ENCODE measurements at places on chromosomes 12 and 14. TPM values are rescaled to one million over a fixed set of nuclear protein-coding genes. Genes with fewer than 3 reads are reported as not detected.

- H3K4me3 ChIP-seq: no peak overlapping the region
- H3K36me3 ChIP-seq: no peaks in the 10 kb centered on the region
- no peak for DNase-seq
- no peak overlapping the region for H3K27ac ChIP-seq
- H3K27me3 ChIP-seq: no peaks in the 10 kb centered on the region
Measured at GRCh38 chr12:121769831-121770301, 23.6 kb downstream of the RHOF start.

- peaks cover 2% of the 10 kb centered on the region for H3K36me3 ChIP-seq
- DNase-seq: peak; percentile 46
Measured at GRCh38 chr12:65965358-65965757, 141.1 kb downstream of the HMGA2 start.

DNA sequence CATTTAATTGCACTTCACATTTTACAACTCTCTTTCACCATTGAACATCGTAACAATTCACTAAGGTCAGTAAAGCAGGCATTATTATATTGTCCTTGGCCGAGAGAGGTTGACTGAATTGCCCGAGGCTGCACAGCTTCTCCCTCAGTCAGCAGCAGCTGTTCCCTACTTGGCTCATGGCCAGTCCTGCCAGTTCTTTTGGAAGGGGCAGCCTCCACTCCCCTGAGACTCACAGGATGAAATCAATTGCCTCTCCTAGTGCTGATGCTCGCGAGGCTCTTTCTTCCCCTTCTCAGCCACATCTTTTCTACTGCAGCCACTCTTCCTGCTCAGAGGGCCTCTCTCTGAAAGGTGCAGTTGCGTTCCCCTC lies 79.9 kb upstream of the KCNA1 start:
- no peak for DNase-seq
- H3K27ac ChIP-seq: no peak overlapping the region
- H3K4me3 ChIP-seq: no peak overlapping the region
- no peaks in the 10 kb centered on the region for H3K36me3 ChIP-seq

GRCh38 chr14:74219277-74220205 lies 19.7 kb upstream of the VSX2 start:
- no peaks in the 10 kb centered on the region for H3K4me1 ChIP-seq
- H3K4me3 ChIP-seq: no peak overlapping the region
- no peak overlapping the region for H3K27ac ChIP-seq
- no peaks in the 10 kb centered on the region for H3K36me3 ChIP-seq
- DNase-seq: no peak

DNA sequence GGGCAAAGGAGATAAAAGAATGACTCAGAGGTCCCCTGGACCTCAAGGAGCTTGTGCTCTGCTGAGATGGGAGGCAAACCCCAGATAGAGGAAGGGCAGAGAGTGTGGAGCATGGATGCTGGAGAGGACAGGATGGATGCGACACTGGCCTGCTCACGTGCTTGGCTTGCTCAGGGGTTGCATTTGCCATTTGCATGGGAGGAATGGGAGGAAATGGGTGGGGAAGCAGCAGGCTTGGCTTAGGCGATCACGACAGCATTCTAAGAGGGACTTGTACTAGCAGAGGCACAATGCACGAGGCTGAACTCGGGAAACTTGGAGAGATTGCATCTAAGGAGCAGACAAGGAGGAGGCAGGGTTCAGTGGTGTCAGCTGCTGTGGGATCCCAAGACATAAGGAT lies 19.8 kb downstream of the CD9 start:
- H3K4me1 ChIP-seq: peaks cover 12% of the 10 kb centered on the region
- H3K4me3 ChIP-seq: no peak overlapping the region
- peaks cover 4% of the 10 kb centered on the region for H3K36me3 ChIP-seq
- no peak for DNase-seq
- no peaks in the 10 kb centered on the region for H3K27me3 ChIP-seq

GRCh38 chr14:97299661-97300060 lies 502.5 kb downstream of the VRK1 start:
- H3K36me3 ChIP-seq: no peaks in the 10 kb centered on the region
- H3K27ac ChIP-seq: no peak overlapping the region
- no peaks in the 10 kb centered on the region for H3K27me3 ChIP-seq
- H3K4me1 ChIP-seq: no peaks in the 10 kb centered on the region
- DNase-seq: no peak

- H3K27me3 ChIP-seq: no peaks in the 10 kb centered on the region
- no peaks in the 10 kb centered on the region for H3K4me1 ChIP-seq
- DNase-seq: no peak
- H3K4me3 ChIP-seq: no peak overlapping the region
- H3K27ac ChIP-seq: no peak overlapping the region
Measured at GRCh38 chr14:36950812-36951211, 221.6 kb downstream of the SLC25A21 start.

DNA sequence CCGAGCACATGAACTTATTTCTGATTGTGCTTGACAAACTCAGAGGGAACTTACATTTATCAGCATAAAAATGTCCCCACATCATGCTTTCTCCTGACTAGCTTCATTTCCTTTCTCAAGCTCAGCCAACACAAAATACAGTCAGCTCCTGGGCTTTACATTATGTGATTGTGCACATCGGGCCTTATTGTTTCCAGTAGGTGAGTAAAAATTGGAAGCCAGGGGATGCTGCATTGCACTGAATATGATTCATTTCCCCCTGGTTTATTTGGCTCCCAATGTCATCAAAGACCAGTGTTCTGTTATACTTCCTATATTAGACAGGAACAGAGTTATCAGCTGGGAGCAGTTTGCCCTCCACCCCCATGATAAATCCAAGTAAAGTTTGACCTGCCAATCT lies 521.8 kb downstream of the RMST start:
- no peak for DNase-seq
- no peak overlapping the region for H3K4me3 ChIP-seq
- no peak overlapping the region for H3K27ac ChIP-seq
- H3K4me1 ChIP-seq: no peaks in the 10 kb centered on the region
- H3K27me3 ChIP-seq: no peaks in the 10 kb centered on the region

DNA sequence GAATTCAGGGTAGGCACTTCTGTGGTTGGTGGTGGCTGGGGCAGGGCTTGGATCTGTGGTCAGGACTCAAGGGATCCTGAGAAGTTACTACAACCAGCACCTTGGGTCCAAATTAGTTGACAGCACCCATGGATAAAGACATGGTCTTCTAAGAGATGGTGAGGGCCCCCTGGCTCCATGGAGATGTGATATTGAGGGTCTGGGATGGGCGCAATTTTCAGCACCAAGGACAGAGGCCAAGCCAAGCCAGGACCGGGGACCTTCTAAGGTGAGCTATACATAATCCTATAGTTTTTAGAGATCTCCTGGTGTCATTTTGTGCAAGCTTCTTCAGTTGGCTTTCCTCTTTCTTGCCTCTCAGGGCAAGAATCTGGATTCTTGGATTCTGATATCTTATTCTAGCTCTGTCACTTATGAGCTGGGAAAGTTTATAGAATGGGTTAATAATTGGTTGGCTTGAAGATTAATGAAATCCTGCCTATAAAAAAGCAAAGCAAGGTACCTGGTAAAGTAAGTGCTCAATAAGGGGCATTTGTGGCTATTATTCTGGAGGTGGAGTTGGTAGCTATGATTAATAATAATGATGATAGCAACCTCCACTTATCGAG lies 130.1 kb upstream of the LHX5 start:
- no peaks in the 10 kb centered on the region for H3K4me1 ChIP-seq
- no peaks in the 10 kb centered on the region for H3K27me3 ChIP-seq
- DNase-seq: no peak
- no peak overlapping the region for H3K27ac ChIP-seq
- H3K36me3 ChIP-seq: no peaks in the 10 kb centered on the region

DNA sequence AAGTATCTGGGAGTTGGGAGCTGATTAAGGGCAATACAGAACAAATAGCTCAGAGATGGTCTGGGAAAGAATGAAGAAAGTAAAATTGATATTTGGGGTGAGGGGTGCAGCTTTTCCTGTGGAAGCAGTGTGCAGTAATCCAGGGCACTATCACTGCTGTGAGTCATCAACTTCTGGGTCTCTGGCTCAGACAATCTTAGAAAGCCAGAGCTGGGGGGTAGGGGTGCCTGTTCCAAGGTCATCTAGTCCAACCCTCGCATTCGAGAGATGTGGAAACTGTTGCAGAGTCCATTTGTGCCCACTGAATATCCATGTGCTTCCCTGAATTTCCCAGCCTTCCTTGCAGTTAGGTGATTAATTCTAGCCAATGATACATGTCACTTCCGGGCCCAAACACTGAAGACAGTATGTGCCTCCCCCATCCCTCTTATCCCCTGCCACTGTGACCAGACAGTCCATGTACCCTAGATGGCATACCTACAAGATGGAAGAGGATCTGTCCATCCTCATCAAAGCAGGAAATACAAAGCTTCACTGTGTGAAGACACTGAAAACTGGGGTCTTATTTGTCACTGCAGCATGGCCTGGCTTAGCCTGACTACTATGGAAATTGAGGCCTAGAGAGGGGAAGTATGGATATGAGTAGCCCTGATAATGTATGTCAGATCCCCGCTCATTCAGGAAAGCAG lies 51.9 kb downstream of the ZFP36L1 start:
- H3K27me3 ChIP-seq: no peaks in the 10 kb centered on the region
- no peak overlapping the region for H3K4me3 ChIP-seq
- H3K4me1 ChIP-seq: no peaks in the 10 kb centered on the region
- no peaks in the 10 kb centered on the region for H3K36me3 ChIP-seq

GRCh38 chr12:27566159-27566558 lies 42.2 kb downstream of the PPFIBP1 start:
- no peak overlapping the region for H3K4me3 ChIP-seq
- H3K27ac ChIP-seq: no peak overlapping the region
- peak; percentile 39 for DNase-seq
- no peaks in the 10 kb centered on the region for H3K27me3 ChIP-seq

- no peaks in the 10 kb centered on the region for H3K27me3 ChIP-seq
- H3K27ac ChIP-seq: no peak overlapping the region
- H3K4me3 ChIP-seq: no peak overlapping the region
- peaks cover 3% of the 10 kb centered on the region for H3K4me1 ChIP-seq
- DNase-seq: no peak
Measured at GRCh38 chr12:6782850-6783566, 6.3 kb upstream of the CD4 start.

- no peak overlapping the region for H3K27ac ChIP-seq
- no peaks in the 10 kb centered on the region for H3K36me3 ChIP-seq
- H3K27me3 ChIP-seq: peaks cover 12% of the 10 kb centered on the region
- DNase-seq: peak; percentile 55
- H3K4me1 ChIP-seq: no peaks in the 10 kb centered on the region
Measured at GRCh38 chr14:74459289-74459946, 33.4 kb upstream of the SYNDIG1L start.

DNA sequence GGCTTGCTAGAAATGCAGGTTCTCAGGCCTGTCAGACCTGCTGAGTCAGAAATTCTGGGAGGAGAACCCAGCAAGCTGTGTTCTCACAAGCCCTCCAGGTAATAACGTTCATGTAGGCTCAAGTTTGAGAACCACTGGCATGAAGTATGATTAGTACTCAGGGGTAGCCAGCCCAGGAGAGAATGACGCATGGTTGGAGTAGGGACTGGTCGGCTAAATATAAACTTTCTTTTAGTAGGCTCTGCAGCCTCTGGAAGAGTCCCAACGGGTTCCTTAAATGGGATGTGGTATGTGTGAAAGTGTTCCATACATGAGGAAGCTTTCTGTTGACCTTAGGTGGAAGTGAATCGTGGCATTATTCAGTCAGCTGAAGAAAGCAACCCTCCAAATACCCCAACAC lies 209.3 kb downstream of the SLC41A2 start:
- H3K4me3 ChIP-seq: no peak overlapping the region
- no peaks in the 10 kb centered on the region for H3K36me3 ChIP-seq
- peaks cover 9% of the 10 kb centered on the region for H3K4me1 ChIP-seq
- peak; percentile 58 for DNase-seq

- peak; percentile 85 for DNase-seq
- peaks cover 38% of the 10 kb centered on the region for H3K36me3 ChIP-seq
- H3K4me1 ChIP-seq: peaks cover 42% of the 10 kb centered on the region
Measured at GRCh38 chr14:74548881-74549280, 55.3 kb downstream of the ISCA2 start.

GRCh38 chr14:95424529-95424928 lies 91.9 kb downstream of the SYNE3 start:
- no peak overlapping the region for H3K4me3 ChIP-seq
- H3K27me3 ChIP-seq: no peaks in the 10 kb centered on the region
- peak; percentile 89 for DNase-seq

- H3K4me3 ChIP-seq: no peak overlapping the region
- H3K27me3 ChIP-seq: no peaks in the 10 kb centered on the region
- H3K4me1 ChIP-seq: no peaks in the 10 kb centered on the region
- no peaks in the 10 kb centered on the region for H3K36me3 ChIP-seq
- DNase-seq: no peak
- H3K27ac ChIP-seq: no peak overlapping the region
Measured at GRCh38 chr12:119576118-119576810, 17.3 kb upstream of the TMEM233 start.

Gene HOXC12
- total RNA-seq: not detected

Gene BIN2
- total RNA-seq: not detected

Gene TSHR
- not detected for total RNA-seq

Gene NAA30
- total RNA-seq: 14.6 TPM

Gene SLC38A4
- 1.8 TPM for total RNA-seq

Gene ZCCHC8
- total RNA-seq: 20.5 TPM

Gene ARMH4
- total RNA-seq: 6.3 TPM

Gene MYO1A
- total RNA-seq: 0.26 TPM

Measured in fibroblast of lung (primary cell).